ENCODE measurements at places on chromosomes 7 and 10.

GRCh38 chr7:106062006-106062405 is 50.1 kb downstream of the SYPL1 start:
- DNase-seq = no peak

- no peak for DNase-seq
Observed at GRCh38 chr10:120514035-120514620, 57.1 kb downstream of the PLPP4 start.

DNA sequence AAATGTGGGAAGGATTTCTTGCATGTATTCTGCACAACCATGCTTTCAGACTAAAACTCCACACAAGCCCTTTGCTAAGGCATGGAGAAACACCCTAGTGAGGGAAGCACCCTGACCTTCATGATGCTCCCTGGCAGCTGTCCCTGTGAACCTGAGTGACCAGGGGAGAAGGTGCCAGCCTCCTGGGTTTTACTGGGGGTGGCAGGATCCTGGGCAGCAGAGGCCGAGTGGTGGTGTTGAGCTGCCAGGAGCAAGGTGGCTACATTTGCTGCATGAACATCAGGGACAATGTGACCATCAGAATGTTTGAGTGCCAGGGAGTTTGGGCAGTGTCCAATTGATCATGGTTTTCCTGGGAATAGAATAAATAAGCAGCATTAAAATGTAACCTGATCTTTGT is 437.9 kb downstream of the TCERG1L start:
- no peak for DNase-seq

DNA sequence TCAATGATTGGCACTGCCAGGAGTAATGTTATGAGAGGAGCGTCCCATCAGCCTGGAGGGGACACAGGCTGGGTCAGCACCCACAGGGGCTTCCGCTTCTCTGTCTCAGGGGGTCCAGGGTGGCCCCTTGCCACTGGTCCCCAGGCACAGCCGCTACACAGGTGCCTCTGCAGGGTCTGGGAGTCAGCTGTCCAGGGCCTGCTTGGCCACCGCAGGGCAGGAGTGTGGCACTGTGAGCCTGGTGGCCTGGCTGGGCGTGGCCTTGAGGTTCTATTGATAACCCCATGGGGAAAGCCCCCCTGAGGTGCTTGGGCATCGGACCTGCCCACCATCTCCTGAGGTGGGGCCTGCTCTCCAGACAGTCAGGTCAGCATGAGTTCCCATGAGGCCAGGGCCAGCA is 136.6 kb downstream of the LHPP start:
- no peak for DNase-seq

DNA sequence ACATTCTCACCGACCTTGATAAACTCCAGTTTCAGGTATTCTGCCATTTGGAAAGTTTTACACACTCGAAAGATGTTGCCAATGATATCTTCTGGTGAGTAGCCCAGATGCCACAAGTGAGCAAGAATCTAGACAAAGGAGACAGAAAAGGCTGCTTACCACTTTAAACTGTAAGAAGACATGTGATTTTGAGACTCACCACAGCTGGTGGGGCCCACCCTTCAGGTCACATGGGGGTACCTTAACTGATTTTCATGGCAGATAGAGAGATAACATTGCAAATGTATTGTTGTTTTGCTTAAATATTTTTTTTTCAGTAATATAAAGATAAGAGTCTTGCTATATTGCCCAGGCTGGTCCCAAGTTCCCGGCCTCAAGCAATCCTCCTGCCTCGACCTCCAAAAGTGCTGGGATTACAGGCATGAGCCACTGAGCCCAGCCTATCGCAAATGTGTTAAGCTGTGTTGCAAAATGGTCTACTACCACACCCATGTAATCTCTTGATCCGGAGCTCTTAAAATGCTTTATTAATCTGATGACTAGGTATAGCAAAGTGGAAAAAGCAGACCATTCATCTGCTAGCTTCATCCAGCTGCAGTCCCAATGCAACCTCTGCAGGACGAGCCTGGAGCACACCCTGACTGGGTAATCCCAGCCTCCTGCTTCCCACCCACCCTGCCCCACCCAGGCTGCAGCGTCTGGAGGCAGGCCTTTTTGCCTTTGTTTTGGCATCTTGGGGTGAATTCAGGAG is 18.5 kb downstream of the RFC2 start:
- DNase-seq = no peak

DNA sequence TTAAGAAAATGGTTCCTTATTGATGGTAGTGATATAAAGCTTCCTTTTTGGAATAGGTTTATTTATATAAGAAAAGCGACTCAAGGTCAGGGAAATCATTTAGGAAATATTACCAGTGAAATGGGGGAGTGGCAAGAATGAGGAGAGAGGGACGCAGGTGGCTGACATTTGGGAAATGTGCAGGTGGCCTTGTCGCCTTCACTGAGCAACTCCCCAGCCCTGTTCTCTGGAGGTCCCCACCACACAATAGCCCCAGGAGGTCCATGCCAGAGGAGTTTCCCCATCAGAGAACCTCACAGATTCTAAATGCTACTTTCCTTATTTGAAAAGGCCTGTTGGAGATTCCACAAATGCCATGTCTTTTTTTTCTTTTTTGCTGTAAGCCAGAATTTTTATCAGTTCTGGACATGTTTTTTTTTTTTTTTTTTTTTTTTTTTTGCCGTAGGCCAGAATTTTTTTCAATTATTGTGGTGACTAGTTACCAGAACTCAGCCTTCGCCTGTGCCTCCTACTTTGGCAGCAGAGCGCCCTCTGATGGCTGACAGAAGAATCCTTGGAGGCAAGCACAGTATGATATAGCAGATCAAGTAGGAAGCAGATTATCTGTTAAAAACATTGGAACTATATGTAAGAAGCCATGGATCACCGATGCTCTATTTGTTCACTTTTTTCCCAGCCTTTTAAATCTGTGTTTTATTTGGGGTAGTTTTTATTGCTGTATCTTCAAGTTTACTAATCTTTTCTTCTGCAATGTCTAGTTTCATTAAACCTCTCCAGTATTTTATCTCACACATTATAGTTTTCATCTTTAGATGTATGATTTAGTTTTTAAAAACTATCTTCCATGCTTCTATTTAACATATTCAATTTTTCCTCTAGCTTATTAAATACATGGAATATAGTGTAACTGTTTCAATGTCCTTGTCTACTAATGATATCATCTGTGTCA is 18.6 kb downstream of the OPALIN start:
- DNase-seq = peak; percentile 29

DNA sequence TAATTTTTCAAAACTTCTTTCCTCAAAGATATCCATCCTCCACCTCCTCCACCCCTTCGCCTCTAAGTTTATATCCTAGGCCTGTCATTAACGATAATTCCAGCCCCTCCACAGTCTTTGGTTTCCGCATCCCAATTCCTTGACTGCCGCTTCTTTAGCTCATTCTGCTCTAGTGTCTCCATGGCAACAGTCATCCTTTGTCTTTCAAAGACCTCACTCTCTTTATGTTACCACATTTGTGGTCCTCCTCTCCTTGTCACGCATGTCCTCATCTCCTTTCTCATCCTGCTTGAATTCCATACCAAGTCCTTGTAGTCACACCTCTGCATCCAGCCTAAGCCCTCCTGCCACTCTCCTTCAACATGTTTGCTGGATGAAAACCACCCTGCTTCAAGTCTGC is 511.2 kb upstream of the KLF6 start:
- DNase-seq = no peak

DNA sequence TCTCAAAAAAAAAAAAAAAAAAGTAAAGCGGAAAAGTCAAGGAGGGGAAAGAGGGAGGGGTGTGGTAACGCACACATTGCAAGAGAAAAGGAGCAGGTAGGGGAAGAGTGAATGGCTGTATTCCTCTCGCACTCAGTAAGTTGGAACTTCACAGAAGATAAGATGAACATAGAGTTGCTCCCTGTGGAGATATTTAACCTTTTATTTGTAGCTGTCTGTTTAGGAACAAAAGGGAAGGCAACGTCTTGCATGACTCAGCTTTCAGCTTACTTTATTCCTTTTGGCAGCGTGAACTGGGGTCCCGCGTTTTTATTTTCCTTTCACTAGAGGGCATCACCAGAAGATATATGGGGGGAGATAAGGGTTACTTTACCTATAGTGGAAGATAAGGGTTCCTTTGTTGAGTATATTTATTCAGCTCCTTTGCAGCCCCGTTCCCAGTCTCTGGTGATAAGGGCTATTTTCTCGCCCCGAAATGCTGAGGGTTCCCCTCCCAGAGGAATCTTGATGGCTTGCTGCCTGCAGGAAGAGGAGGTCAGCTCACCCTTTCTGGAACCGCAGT is 78.5 kb downstream of the APBB1IP start:
- no peak for DNase-seq

- no peak for DNase-seq
Observed at GRCh38 chr10:124912101-124912886, 29.6 kb upstream of the ZRANB1 start.

DNA sequence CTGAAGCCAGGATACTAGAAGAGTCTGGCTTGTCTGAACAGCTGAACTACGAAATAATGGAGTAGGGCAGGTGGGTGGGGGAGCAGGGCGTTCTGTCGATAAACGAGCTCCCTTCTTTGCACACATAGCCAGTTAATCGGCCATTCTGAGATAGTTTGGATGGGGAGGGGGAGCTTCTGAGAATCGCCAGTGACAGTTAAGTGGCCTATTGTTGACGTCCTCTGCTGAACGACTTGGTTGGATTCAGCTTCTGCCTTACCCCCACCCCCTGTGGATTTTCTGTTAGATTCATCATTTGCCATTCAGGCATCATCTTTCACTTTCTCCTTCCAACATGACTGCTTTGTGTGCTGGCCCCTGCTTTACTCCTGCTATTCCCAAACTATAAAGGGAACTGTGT is 520 bp downstream of the CPA5 start:
- DNase-seq = no peak

DNA sequence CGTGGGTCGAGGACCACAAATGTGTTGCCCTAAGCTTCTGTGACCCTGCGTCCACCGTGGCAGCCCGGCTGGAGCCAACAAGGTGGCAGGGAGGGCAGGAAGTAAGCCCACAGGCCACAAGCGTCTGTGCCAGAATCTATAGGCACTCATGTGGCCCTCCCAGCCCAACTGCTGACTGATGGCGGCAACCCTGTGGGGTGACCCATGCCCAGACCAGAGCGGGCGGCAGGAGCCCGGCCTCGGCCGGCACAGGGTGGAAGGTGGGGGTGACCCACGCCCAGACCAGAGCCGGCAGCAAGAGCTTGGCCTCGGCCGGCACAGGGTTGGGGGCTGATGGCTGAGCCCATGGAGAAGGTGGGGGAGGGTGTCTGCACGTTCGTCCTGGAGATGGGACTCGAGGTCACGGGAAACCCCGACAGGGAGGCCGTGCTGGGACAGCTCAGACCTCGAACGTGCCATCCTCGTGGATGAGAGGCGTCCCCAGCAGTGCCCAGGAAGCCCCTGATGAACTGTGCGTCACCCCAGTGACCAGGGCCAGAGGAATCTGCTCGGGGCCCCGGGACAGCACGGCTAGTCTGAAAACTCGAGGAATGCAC is 181.0 kb downstream of the ELFN1 start:
- no peak for DNase-seq

DNA sequence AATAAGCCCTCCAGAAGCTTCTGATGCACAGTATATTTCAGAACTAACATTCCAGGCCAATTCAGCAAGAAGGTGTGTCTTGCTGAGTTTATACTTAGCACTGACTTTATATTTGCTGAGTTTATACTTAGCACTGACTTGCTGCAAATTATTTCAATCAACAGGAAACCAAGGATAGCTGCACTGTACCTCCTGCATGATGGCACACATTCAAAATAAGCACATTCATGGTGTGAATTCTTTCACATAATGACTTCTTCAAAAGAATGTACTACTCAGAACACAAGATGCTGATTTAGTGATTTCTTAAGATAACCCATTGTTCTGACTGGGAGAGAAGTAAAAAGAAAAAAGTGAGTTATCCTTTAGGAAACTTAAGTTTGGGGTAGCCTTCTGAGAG is 52.0 kb downstream of the JAZF1 start:
- no peak for DNase-seq

GRCh38 chr10:94235461-94235860 is 127.3 kb downstream of the NOC3L start:
- DNase-seq = no peak

DNA sequence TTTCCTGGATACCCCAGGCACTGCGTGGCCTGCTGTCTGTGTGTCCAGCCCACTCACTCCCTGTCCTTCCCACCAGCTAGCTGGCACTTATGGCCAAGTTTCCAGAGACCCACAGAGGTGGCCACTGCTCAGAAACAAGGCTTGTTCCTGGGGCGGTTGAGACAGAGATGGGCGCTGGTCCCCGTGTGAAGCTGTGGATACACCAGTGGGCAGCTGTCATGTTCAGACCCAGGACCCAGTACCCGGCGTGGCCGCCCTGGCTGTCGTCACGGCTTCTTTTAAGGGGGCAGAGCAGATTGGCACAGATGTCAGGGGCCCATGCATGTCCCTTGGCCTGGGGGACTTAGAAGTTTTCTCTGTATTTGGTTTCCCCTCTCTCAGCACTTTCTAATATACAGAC is 36.3 kb downstream of the FOXL3 start:
- no peak for DNase-seq

DNA sequence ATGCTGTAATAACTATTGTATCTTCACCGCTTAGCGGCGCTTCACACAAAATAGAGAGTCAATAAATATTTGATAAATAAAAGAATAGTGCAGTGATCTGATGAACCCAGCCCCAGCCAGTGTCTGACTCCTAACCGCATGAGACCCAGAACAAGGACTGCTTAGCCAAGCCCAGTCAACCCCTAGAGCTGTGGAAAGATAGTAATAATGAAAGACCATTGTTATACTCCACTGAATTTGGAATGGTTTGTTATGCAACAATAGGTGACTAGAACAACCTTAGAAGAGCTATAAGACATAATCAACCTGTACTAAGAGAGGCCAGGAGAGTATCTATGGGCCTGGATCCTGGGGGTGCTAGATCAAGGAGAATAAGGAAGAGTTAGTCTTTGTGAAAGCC is 230.5 kb upstream of the INHBA start:
- DNase-seq = no peak

DNA sequence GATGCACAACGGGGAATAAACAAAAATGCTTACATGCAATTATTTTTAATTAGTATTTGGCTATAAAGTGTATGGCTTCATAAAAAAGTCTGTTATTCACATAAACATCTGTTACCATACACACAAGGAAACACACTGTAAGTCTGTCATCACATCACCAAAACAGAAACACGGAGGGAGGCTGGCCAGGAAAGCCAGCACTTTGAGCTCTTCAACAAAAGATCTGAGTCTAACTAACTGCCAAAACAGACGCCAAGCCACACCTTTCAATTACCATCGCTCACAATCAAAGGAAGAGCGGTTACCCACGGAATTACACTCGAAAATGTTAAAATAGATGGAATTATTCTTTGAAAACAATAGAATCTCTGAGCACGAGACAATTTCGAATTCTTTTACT is 49.2 kb upstream of the MGMT start:
- no peak for DNase-seq

- DNase-seq = no peak
Observed at GRCh38 chr10:76033457-76034196, 602.2 kb downstream of the LRMDA start.

DNA sequence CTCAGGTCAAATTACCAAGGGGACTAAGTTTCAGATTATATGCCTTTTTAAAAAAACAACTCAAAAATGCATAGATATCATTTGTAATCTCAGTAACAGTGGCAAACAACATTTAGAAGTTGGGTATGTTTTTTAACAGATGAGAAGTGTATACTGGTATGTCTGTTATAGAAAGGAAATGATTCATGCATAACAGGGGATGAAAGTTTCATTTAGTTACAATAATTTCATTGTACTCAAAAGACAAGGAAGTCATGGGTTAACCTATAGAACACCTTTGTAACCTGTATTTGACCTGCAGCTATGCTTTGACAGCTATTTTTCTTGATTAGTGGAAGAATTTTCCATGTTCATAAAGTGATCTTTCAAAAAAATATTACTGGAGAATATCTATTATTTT is 35.4 kb upstream of the FAM133B start:
- no peak for DNase-seq

Data from hematopoietic multipotent progenitor cell treated with erythropoietin and hydrocortisone succinate and interleukin-3 and kit ligand, for 17 days (in vitro differentiated cells).